GDM1 (cell line): ENCODE measurements at places on chromosomes 12 and 14.

GRCh38 chr12:132146772-132147422, 2.6 kb downstream of the NOC4L start:
- DNase-seq = no peak

DNA sequence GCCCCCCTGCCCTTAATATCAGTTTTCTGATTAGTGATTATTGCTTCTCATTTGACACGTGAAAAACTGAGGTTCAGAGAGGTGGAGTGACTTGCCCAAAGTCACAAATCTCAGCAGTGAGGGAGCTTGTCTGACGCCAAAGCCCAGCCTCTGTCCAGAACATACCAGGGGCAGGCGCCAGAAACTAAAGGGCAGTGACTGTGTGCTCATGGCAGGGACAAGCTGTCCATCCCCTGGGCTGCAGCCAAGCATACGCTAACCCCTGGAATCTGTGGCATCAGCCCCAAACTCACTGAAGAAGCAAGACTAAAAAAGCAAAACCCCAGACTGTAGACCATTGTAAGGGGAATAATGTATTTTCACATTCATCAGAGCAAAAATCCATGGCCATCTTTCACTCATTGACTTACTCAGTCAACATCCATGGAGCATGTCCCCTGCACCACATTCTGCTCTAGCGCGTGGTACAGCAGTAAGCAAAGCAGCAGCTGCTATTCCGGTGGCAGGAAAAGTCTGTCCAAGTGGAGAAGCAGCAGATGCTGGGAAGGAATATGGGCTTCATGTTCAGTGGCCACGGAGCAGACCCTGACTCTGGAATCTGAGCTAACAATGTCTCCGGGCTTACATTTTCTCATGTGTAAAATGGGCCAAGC, 1.5 kb upstream of the SERPINA4 start:
- DNase-seq = no peak

DNA sequence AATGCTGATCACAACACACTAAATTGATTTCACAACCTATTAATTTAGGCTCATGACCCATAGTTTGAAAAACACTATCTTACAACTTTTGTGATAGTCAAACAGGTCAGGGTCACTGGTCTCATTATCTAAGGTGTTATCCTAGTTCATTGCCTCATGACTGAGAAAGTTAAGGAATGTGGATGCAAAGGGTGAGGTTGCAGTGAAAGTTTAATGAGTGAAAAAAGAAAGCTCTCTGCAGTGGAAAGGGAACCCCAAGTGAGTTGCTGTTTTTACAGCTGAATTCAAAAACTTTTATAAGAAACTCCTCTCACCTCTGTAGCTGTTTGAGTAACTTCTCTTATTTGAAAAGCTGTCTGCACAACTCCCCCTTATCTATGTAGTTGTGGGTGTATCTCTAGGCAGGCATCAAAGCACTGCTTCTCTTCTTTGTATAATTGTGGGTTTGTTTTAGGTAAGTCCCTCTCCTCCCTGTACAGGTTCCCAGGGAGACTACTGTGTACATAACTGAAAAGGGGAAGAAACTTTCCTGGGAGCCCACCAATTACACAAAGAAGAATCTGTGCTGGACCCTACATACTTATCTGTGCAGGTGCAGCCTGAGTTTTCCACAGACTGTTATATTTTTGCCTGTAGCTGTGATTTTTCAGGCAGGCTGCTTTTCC, 18.9 kb downstream of the DNAL1 start:
- no peak for DNase-seq

DNA sequence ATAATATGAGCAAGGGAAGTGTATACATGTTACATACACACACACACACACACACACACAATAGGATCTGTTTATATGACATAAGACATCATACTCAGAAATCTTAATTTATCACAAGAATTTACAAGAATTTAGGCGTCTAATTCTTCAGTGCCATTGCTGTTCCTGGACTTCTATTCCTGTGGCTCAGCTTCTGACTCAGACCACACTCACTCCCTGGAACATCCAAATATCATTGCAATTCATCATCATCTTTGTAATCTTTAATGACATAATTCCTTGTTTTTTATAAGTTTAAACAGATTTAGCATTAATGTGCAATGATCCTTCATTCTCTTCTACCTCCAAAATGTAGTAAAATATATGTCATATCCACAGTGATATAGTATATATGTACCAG, 544.2 kb downstream of the FOXG1 start:
- DNase-seq = no peak

DNA sequence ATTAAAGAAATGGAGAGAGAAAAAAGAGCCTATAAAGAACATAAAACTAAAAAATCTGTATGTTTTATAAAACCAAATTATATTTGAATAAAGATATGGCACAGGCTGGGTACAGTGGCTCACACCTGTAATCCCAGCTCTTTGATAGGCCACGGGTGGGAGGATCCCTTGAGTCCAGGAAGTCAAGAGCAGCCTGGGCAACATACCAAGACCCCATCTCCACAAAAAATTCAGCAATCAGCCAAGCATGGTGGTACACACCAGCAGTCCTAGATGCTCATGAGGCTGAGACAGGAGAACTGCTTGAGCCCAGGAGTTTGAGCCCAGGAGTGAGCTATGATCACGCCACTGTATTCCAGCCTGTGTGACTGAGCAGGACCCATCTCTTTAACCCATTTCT, 74.9 kb downstream of the EPS8 start:
- DNase-seq = no peak

DNA sequence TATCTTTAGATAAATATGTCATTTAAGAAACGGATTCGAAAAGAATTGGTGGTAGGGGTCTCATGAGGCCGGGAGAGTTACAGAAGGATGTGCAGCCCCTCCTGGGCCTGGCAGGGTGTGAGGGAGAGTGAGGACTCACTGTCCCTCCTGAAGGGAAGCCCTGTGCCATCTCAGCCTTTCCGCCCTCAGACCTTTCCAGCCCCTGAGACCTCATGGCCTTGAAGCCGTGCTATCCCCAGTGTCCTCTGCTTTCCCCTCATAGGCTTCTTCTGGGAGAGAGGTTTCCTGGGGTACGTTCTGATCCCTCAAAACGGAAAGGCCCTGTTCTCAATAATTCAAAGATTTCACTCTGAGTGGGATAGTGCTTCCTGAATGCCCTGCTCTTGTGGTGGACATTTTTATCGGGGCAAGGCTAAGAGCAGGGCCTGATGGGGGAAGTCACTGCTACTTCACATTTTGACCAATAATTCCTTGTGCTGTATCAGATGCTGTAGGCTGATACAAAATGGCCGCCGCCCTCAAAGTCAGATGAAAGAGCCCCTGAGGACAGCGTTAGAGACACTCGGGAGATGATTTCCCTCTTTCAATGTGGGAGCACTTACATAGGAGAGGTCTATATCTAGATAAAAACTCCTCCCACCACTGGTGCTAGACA, 1.3 kb downstream of the CD4 start:
- DNase-seq = no peak

DNA sequence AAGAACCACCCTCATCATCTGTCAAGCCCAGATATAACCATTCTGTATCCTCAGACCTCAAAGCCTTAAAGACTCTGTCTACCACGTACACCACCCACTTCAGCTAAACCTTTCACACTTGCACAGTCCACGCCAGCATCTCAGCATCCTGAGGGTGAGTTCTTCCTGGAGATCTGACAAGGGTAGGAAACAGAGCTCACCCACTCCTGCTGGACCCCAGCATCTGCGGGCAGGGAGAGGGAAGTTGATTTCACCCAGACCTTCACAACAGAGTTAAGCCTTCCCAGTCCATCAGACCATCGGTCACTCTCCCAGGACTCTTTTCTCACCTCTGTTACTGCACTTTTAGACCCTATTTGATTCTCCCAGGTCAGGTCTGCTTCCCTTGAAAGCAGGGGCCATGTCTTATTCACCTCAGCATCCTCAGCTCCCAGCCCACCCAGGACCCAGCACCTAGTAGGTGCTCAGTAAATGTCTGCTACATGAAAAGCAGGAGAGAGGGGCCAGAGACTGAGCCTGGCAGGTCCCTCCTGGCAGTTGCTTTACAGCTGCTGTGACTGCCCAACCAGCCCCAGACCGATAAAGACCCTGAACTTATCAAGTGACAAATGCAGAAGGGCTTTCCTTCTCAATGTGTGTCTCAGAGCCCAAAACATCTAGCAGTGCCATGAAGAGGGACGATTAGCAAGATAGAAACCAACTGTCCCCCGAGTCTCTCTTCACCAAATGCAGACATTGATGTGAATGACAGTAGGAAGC, 34.1 kb downstream of the ANO2 start:
- DNase-seq = no peak

- no peak for DNase-seq
These were observed 2.4 kb downstream of the TMPRSS12 start for GRCh38 chr12:50845021-50845647.

GRCh38 chr12:131221957-131222328, 268.2 kb downstream of the ADGRD1 start:
- no peak for DNase-seq

- DNase-seq = no peak
These were observed 77.8 kb downstream of the SLC24A4 start for GRCh38 chr14:92400579-92401444.

DNA sequence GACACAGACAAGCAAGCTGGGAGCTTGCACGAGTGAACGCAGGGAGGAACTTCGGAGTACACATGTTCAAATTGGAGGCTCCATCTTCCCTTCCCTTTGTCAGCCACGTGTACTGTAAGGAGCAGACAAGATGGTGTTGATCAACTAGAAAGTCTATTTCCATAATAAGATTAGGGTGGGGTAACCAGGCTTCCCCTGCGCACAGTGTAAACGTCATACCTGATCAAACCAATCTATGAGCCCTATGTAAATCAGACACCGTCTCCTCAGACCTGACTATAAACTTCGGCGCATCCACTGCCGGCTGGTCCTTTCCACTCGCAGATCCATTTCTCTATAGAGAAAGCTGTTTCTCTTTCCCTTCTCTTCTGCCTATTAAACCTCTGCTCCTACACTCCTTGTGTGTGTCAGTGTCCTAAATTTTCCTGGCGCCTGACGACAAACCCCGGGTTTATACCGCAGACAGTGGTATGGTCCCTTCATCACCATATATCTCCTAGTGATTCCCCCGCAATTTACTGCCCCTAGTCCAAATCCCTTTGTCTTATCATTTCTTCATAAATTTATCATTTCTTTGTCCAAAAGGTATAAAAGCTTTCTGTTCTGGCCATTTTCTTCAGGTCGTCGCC, 7.5 kb upstream of the ETFBKMT start:
- no peak for DNase-seq

- DNase-seq = no peak
These were observed 58.0 kb upstream of the TRHDE start for GRCh38 chr12:72214163-72214562.

DNA sequence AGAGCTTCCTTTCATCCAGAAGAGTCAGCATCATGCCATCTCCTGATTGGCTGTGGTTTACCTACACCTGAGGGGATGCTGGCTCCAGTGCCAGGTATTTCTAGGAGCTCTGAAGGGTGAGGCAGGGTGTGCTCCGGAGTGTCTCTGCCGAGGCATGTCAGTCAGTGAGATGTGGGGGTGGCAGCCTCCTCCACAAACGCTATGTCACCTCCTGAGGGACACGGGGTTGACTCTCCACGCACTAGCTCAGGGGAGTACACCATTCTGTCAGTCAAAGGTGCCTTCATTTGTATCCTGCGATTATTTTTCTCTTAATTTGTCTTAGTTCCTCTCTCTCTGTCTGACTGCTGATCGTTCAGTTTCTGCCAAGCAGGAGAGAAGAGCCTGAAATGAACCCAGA, 604.5 kb downstream of the VRK1 start:
- DNase-seq = no peak

GRCh38 chr12:25592725-25593495, 39.8 kb upstream of the LMNTD1 start:
- DNase-seq = no peak

DNA sequence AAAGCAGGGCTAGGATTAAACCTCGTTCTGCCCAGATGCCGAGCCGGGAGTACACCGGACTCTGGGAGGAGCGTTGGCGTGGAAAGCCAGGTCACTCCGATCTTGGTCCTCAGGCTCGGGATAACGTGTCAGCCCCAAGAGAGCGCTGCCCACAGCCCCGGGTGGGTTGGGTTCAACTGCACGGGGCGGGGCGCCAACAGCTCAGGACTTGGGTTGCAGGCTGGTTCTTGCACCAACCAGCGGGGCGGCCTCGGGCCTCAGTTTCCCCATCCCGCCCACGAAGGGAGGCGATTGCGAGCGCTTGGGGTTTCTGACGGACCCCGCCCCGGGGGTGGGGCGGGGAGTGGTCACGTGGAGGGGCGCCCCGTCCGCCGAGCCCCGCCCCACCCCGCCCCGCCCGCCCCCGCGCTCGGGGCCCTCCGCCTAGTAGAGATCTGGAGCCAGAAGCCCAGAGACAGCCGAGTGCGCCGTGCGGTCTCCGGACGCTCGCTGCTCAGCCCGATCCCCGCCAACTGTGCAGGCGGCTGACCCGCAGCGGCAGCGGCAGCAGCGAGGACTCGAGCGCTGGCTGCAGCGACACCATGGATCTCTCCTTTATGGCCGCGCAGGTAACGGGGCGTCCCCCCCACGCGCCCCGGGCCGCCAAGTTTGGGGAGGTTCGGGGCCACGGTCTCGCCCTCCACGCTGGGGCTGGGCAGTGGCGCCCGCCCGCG, at the start of gene C14orf132:
C14orf132 (plus strand) TSS at position 443 of the 713 bp plus-strand sequence; CDS start at position 582, 139 bp downstream.
- DNase-seq = no peak

GRCh38 chr12:117686911-117687377, 281.8 kb downstream of the KSR2 start:
- DNase-seq = no peak
